ENCODE measurements at places on chromosomes 16 and 17. TPM values are rescaled to one million over a fixed set of nuclear protein-coding genes. Genes with fewer than 3 reads are reported as not detected.

DNA sequence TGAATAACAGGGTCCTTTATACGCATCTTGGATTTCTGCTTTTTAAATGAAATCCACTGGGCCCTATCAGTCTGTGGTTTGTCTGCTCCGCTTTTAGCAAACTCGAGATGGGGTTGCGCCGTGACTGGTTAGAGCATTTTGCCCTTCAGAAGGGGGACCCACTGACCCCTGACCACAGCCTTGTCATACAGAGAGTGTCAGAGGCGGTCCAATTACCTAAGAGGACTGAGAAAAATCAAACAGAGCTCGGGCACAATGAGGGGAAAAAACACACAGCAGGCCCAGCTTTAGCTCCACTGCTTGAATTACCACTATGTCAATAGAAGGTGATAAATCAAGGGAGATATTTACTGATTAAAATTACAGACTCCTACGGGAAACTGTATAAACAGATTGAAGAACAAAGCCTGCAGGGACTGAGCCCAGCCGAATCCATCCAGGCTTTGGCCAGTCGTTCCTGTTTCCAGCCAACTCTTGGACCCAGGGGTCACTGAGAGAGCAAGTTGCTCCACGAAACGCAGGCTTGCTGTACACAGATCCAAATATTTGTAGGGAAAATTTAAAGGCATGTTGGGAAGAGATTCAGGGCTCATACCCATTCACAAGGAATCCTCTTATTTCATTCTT, 131.9 kb upstream of the ZFHX3 start:
- DNase-seq = no peak

GRCh38 chr16:20313741-20314140, 13.6 kb downstream of the GP2 start:
- DNase-seq = no peak

Gene EIF3C
- total RNA-seq = 262 TPM

Gene TOB1
- 209 TPM for total RNA-seq

DNA sequence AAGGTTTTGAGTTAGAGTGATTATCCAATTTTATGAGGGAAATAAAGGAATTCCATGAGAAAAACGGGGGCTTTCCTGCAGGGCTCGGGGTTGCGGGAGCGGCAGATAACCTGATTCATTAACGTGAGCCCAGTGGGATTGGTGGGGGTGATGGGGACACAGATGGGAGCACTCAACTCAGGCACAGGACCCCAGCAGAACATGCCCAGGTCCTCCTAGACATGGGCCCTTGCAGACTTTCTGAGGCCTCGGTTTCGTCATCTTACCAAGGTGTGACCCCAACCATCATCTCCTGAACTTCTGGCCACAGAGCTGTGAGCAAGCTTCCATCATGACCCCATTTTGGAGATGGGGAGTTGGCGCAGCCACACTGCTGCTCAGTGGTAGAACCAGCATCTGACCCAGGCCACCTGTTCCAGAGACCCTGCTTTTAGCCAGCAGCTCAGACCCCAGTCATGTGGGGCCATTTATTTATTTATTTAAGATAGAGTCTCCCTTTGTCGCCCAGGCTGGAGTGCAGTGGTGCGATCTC, 22.3 kb downstream of the CARHSP1 start:
- DNase-seq = no peak

Gene KRTAP3-1
- total RNA-seq = not detected

DNA sequence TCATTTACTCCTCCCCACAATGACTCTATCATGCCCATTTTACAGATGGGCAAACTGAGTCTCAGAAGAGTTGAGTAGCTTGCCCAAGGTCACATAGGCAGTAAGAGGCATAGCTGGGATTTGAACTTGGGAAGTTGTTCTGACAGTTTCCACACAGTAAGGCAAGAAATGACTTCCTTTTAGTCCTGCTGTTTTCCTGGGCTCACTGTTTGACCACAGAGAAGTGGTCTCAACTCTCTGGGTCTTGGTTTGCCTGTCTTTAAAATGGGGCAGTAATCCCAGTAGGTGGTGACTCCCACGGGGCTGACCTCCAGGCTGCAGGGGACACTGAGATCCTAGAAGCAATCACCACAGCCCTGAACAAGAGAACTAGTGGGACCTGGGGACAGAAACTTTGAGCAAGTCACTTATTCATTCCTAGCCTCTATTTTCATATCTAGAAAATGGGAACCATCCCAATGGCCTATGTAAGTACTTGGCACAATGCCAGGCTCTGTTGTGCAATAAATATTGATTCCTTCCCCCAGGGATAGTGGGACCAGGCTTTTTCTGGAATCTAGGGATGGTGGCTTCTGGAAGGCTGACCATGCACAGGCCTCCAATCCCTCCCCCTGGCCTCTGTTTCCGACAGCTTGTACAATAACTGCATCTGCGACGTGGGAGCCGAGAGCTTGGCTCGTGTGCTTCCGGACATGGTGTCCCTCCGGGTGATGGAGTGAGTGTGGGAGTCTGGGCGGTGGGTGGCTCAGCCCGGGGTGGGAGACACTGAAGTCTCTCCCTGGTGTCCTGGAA, 20.5 kb downstream of the DEXI start:
- DNase-seq = no peak

DNA sequence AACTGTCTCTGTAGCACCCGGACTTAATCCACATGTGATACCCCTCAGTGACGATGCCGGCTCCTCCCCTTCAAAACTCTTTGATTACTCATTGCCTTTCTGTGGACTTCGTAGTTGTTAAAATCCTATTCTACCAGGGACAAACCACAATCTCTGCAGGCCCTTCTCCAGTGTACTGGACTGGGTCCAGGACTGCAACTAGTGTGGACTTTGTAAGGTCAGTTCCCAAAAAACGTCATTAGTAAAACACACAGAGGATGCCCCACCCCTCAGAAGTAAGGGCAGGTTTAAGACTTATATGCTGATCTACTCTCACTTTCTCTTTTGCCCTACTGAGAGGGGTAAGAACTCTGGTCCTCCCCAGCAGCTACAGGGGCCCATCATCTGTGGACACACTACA, 10.5 kb upstream of the NUDT7 start:
- peak; percentile 90 for DNase-seq

GRCh38 chr16:67277999-67278772, 1.1 kb upstream of the PLEKHG4 start:
- DNase-seq = no peak

Gene NEUROD2
- not detected for total RNA-seq

- DNase-seq = no peak
These were observed 6.6 kb downstream of the CD300C start for GRCh38 chr17:74539281-74539820.

Gene ODAD4
- total RNA-seq = 0.30 TPM

DNA sequence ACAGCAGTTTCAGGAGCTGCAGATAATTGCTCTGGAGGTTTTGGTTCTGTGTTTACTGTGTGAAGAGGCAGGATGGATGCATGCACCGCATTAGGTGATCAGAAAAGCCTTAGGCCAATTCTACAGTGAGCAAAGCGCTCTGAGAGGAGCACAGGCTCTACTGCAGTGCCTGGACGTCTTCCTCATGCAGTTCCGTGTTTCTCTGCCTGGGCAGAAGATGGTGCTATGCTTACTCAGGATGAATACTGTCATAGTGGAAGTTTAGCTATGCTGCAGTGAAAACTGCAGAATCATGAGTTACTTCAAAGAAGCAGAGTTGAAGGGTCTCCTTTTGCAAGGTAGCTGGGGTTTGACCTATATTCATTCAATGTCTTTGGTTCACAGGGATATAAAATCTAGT, 1012.4 kb downstream of the KCNJ18 start:
- no peak for DNase-seq

DNA sequence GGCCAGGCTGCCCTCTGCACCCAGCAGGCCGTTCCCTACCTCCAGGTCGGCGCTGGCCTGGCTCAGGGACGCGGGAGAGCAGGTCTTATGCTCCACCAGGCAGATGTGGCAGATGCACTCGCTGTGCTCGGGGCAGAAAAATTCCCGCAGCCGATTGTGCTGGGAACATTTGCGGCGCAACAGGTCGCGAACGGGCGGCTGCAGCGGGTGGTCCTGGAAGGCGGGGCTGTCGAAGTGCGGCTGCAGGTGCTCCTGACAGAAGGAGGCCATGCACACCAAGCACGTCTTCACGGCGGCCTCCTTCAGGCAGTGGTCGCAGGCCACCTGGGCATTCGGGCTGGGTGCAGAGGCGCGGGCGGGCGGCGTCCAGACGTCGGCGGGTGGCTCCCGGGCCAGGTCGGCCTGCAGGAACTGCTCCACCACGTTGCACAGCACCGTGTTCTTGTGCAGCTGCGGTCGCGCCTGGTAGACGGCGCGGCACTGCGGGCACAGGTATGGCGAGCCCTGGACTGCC, 439 bp downstream of the TRIM25 start:
- no peak for DNase-seq

Gene NPIPA7
- 2.4 TPM for total RNA-seq

Gene ZFP3
- 0.83 TPM for total RNA-seq

Gene MPO
- total RNA-seq = 0.43 TPM

Gene UBFD1
- total RNA-seq = 32.9 TPM

Gene FAM83G
- 11.7 TPM for total RNA-seq

DNA sequence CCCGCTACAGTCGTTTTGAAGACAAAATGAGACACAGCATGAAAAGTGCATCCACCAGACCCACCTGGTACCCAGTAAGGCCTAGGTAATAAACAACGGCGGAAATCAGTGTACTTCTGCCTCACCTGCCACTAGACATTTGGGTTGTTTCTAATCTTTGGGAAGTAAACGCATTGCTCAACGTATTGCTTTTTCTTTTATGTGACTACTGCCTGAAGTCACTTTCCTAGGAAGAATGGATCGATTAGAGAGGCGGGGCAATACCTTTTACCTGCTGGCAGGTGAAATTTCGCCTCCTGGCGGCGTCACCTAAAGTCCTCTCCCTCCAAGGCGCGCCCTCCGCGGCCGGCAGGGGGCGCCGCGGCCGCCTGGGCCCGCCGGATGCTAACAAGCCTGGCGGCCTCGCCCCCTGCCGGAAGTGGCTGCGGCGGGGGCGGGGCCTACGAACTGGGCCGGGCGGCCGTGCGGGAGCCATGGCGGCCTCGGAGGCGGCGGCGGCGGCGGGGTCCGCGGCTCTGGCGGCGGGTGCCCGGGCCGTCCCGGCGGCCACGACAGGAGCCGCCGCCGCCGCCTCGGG, at the start of gene ATMIN:
Gene ATMIN, plus strand, starts transcription at position 445 of the 577 bp plus-strand sequence. Its CDS starts 29 bp downstream, at position 474.
- DNase-seq = peak; percentile 91

Gene IQCK
- total RNA-seq = 2.5 TPM

Gene KRTAP4-4
- not detected for total RNA-seq

Gene MLLT6
- 29.5 TPM for total RNA-seq

Gene ALDH3A1
- 1.5 TPM for total RNA-seq

Gene CENPV
- total RNA-seq = 22.8 TPM

Gene TMEM235
- not detected for total RNA-seq

Gene LHX1
- not detected for total RNA-seq

Gene DRC7
- total RNA-seq = 0.50 TPM

Gene P2RX5
- not detected for total RNA-seq

DNA sequence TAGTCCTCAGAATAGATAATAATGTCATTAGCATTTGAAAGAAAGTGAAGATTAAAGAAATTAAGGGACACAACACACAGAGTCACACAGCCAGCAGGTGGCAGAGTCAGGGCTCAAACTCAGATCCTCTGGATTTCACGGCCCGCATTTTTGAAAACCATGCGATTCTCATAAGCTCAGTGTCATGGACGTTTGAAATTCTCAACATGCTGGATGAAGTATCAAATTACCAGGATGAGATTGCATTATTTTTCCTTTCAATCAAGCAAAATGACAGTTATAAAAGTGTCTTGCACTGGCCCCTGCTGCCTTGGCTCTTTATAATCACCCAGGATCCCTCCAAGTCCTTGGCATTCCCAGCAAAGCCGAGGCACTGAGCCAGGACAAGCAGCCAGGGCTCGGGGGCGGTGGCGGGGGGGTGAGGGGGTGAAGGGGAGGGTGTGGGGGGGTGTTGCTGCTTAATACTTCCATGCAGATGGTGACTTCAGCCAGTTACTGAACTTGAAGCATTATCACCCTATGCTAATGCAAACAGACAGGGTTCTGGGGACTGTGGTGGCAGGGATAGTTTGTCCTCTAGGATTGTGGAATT, 6.6 kb upstream of the BMERB1 start:
- DNase-seq = peak; percentile 62

Gene SLC47A1
- total RNA-seq = 101 TPM

DNA sequence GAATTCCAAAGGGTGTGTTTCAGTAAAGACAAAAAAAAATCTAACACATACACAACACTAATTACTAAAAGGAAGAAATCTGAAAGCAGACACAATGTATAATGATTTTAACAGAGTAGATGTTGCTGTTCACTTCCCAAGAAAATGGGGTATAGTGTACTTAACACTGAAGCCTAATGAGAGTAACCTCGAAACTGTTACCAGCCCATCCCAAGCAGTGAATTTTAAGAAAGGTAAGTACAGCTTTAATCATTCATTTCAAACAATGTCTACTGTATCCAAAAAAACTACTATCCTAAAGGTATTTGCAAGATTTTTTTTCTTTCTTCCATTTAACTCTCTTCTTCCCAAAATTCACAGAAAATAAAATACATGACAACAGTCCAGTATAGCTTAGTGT, 8.3 kb downstream of the GRB2 start:
- no peak for DNase-seq

DNA sequence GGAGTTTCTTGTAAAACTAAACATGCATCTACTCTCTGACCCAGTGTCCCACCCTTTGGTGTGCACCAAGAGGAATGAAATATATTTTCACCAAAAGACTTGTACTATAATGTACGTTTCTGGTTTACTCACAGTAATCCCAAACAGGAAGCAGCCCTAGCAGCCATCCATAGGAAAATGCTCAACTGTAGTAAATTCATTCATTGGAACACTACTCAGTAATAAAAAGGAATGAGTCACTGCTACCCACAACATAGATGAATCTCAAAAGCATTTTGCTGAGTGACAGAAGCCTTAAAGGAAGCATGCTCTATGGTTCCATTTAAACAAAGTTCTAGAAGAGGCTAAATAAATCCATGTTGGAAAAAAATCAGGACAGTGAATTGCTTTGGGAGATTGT, 37.6 kb upstream of the DHRS7B start:
- DNase-seq = no peak

GRCh38 chr16:8108991-8109509, 481.3 kb downstream of the TMEM114 start:
- no peak for DNase-seq

DNA sequence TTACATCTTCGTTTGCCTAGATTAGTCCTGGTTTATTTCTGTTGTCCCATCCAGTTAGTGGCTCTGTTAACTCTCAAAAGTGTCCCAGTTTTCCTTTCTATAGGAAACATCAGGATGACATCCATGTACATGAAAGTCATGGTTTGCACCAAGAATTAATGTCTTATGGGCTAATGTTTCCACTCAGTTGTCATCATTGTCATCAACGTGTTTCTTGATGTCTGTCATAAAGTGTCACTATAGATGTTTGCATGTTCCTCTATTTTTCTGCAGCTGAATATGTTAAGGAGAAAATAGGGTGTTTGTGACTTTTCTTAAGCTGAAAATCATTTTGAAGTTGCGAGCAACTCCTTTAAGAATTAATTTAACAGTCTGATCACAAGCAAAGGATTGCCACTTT, 567.0 kb downstream of the TMEM114 start:
- DNase-seq = no peak

- no peak for DNase-seq
These were observed 138.4 kb downstream of the PRKCB start for GRCh38 chr16:23974223-23974622.
